ENCODE measurements at places on chromosomes 1 and 21. TPM values are rescaled to one million over a fixed set of nuclear protein-coding genes. Genes with fewer than 3 reads are reported as not detected.

DNA sequence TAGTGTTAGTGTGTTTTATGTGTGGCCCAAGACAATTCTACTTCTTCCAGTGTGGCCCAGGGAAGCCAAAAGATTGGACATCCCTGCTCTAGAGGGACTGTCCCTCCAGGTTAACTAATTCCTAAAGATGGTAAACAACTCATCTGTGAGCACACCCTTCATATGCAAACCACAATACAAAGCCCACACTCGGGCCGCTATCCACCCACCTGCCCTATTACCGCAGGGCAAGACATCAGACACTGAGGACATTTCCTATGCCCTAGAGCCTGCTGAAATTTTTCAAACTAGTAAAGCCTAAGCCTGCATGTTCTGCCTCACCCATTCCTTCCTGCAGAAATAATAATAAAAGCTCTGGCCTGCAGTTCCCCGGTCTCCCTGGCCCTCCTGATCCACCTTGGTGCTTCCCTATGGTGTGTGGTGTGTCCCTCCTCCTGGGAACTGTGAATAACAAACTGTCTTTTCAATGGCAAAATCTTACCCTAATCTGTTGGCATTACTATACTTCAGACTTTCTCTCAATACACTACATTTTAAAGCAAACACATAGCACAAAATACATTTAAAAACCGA is 39.3 kb upstream of the NTPCR start:
- H3K27ac ChIP-seq = no peak overlapping the region
- H3K4me1 ChIP-seq = peaks cover 22% of the 10 kb centered on the region
- H3K36me3 ChIP-seq = no peaks in the 10 kb centered on the region
- H3K27me3 ChIP-seq = peaks cover 6% of the 10 kb centered on the region

DNA sequence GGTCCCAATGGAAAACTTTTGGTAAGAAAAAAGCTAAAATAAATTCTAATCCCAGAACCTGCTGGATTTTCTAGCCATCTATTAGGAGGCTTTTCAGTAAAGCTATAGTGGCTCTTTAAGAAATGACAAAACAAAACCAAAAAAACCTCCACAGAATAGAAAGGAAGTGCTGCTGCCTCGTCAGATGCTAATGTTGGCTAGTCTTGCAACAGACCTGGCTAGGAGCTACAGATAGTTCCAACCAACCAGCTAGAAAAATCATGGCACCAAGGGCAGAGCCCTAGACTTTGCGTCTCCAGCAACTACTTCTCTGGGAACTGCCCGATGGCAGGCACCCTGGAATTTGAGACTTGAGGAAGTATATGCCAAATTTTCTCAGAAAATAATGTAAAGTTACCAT is 7.6 kb downstream of the CD101 start:
- peaks cover 39% of the 10 kb centered on the region for H3K4me1 ChIP-seq
- H3K27me3 ChIP-seq = no peaks in the 10 kb centered on the region
- H3K27ac ChIP-seq = peak overlapping the region; percentile 44
- no peak for DNase-seq

DNA sequence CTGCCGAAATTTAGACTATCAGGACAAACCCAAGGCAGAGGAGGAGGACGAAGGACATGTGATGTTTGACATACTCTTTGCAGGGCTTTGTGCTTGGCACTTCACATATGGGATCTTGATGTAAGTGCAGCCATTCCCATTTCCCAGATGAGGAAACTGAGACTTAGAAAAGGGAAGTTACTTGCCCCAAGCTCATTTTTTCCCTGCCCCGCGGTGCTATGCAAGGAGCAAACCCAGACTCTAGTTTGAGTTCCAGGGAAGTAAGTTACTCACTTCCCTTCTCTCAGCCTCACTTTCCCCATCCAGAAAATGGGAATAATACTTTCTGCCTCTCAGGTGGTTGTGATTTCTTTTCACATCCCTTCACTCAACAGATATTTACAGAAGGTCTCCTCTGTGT is 4.5 kb upstream of the FOXO6 start:
- no peak for DNase-seq
- no peak overlapping the region for H3K27ac ChIP-seq
- no peaks in the 10 kb centered on the region for H3K36me3 ChIP-seq
- peaks cover 18% of the 10 kb centered on the region for H3K27me3 ChIP-seq

GRCh38 chr1:75203415-75204277 is 69.5 kb downstream of the LHX8 start:
- no peaks in the 10 kb centered on the region for H3K27me3 ChIP-seq
- H3K4me1 ChIP-seq = no peaks in the 10 kb centered on the region
- no peak for DNase-seq
- H3K27ac ChIP-seq = no peak overlapping the region
- no peak overlapping the region for H3K4me3 ChIP-seq

DNA sequence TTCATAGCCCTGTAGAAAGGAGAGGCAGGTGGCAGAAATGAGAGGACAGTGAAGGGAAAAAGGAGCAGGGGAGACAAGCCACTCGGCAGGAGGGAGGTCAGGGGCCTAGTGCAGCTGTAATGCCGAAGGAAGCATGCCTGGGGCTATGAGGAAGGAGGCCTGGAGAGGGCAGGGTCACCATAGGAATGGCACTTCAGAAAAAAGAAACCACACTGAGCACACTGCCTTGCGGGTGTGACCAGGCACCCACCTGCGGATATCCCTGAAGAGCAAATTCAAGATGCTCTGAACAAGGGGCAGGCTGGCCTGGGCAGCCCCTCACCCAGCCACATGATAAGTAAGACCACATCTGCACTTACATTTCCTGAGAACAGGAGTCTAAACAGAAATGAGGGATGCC is 104.7 kb downstream of the JAK1 start:
- H3K27ac ChIP-seq = peak overlapping the region; percentile 18
- peaks cover 16% of the 10 kb centered on the region for H3K4me1 ChIP-seq
- H3K27me3 ChIP-seq = no peaks in the 10 kb centered on the region
- peaks cover 29% of the 10 kb centered on the region for H3K36me3 ChIP-seq
- no peak for DNase-seq
- H3K4me3 ChIP-seq = no peak overlapping the region

KIF26B gene
- 0.84 TPM for total RNA-seq

ACTN2 gene
- 0.37 TPM for total RNA-seq

LHX8 gene
- not detected for total RNA-seq
